ENCODE measurements at places on chromosomes 5 and 9.

- DNase-seq = no peak
These were observed 33.2 kb downstream of the TARS1 start for GRCh38 chr5:33474004-33474403.

GRCh38 chr5:154385236-154385512 lies 60.6 kb upstream of the SAP30L start:
- no peak for DNase-seq

GRCh38 chr5:146744068-146744745 lies 134.3 kb downstream of the PPP2R2B start:
- DNase-seq = peak; percentile 34

GRCh38 chr5:95102687-95103086 lies 182.2 kb downstream of the MCTP1 start:
- DNase-seq = no peak

- no peak for DNase-seq
These were observed 241.8 kb upstream of the KLF9 start for GRCh38 chr9:70656281-70656680.

- DNase-seq = no peak
These were observed 357.4 kb downstream of the PRDM9 start for GRCh38 chr5:23864786-23865185.

GRCh38 chr5:75049456-75050351 lies 2.7 kb downstream of the GCNT4 start:
- DNase-seq = peak; percentile 71

GRCh38 chr5:179250561-179251225 lies 94.6 kb downstream of the ADAMTS2 start:
- no peak for DNase-seq

DNA sequence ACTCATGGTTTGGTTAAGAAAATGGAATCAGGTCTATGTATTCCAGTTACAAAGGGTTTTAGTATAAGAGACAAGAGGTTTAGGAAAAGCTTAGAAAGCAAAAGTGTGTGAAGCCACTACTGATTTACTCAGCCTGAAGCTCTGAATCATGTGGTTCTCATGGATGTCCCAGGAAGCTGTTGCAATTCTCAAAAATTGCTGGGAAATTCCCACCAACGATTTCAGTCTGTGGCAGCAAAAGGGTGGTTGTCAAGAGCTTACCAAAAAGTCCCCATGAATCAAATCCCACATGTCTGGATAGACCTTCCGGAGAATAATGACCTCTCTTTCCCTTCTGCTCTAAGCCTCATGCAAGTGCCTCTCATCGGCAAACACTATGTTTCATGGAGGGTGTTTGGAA lies 929.9 kb downstream of the TLE4 start:
- DNase-seq = no peak

- no peak for DNase-seq
These were observed 72.6 kb downstream of the ZNF354C start for GRCh38 chr5:179132586-179133355.

GRCh38 chr5:19462019-19462418 lies 526.0 kb downstream of the CDH18 start:
- DNase-seq = no peak

GRCh38 chr5:179780362-179780761 lies 13.4 kb upstream of the LTC4S start:
- DNase-seq = no peak

- DNase-seq = no peak
These were observed 7.8 kb downstream of the NINJ1 start for GRCh38 chr9:93126151-93126781.

DNA sequence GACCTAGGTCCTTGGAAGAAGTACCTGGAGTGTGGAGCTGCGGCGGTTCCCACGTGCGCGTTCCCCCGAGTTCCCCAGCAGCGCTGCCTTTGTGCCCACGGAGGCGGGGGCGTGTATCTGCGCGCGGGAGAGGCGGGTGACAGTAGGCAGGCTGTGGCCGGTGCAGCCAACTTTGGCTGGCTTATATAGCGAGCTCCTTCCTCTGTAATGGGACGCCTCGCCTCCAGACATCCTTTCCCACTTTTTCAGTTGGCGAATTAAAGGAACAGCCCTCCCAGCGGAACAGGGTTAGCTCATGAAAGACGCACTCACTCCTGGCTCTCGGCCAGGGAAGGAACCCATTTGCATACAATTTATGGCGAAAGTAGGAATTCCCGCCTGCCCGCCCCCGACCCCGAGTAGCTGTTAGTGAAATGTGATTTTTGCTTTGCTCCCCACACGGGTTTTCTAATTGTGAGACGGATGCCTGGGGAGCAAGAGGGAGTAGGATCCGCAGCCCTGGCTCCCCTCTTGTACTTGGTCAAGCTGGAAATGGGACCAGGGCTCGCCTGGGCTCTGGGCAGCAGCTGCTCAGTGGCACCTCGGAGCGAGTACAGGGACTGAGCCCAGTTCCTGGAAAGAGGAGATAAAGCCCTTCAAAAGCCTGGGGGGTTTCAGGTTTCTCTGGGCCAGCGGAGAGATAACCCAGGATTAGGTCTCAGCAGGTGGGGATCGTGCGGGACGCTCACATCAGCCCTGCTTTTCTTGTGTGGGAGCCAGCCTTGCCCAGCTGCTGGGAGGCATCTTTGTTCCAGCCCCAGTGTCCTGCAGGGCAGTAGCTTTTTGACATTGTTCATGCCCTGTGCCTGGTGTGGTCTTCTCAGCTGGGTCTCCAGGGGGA lies at the start of gene TNC:
Gene TNC (minus strand): TSS at position 159 of the 880 bp plus-strand sequence. CDS start 27,139 bp downstream, outside the sequence.
- DNase-seq = peak; percentile 91

- no peak for DNase-seq
These were observed 175.5 kb upstream of the TUT7 start for GRCh38 chr9:86529496-86530275.

- DNase-seq = peak; percentile 79
These were observed 143.0 kb downstream of the GPBP1 start for GRCh38 chr5:57316798-57317327.

- DNase-seq = no peak
These were observed 732 bp upstream of the MCIDAS start for GRCh38 chr5:55227664-55228430.

DNA sequence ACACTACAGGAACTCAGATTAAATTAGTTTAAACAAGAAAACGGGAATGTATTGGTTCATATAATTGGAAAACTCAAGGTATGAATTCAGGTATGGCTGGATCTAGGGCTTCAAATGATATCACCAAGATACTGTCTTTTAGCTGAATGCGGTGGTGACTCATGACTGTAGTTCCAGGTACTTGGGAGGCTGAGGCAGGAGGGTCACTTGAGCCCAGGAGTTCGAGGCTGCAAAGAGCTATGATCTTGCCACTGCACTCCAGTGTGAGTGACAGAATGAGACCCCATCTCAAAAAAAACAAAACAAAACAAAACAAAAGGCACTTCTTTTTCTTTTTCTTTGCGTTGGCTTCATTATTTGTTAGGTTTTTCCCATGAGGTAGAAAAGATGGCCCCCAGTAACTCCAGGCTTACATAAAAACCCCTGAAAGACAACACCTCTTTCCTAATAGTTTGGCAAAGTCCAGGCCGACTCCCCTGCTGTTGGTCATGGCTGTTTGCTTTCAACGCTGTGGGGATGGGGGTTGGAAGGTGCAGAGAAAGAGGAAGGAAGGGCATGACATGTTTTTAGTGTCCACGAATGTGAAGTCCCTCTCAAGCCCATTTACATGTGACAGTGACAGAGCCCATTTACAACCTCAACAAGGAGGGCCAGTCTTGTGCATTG lies 39.8 kb upstream of the CRB2 start:
- no peak for DNase-seq

GRCh38 chr5:175694371-175695160 lies 36.7 kb downstream of the HRH2 start:
- no peak for DNase-seq

GRCh38 chr9:129010267-129010975 lies 17.7 kb downstream of the SH3GLB2 start:
- no peak for DNase-seq

DNA sequence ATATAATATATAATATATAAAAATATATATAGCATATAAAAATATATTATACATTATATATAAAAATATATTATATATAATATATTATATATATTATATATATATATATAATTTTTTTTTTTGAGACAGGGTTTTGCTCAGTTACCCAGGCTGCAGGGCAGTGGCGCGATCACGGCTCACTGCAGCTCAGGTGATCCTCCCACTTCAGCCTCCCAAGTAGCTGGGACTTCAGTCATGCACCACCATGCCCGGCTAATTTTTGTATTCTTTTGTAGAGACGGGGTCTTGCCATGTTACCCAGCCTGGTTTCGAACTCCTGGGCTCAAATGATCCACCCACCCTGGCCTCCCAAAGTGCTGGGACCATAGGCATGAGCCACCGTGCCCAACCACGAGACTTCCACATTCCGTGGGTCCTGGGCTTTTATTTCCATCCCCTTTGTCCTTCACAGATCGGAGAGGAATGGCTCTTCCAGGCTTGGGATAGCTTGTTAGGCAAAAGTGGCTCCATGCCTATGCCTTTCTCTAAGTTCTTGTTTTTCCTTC lies 62.0 kb upstream of the IER5L start:
- DNase-seq = no peak

DNA sequence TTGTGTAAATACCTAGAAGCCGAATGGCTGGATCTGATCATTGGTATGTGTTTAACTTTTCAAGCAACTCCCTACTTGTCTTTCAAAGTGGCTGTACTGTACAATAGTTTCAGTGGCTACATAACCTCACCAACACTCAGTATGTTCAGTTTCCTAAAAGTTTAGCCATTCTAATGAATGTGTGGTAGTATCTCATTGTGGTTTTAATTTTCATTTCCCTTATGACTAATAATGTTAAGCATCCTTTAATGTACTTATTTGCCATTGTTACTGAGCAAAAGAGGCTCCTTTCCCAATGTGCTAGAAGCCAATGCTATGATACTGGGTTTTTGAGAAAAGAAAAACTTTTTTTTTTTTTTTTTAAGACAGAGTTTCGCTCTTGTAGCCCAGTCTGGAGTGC lies 27.8 kb upstream of the ALDOB start:
- peak; percentile 80 for DNase-seq

DNA sequence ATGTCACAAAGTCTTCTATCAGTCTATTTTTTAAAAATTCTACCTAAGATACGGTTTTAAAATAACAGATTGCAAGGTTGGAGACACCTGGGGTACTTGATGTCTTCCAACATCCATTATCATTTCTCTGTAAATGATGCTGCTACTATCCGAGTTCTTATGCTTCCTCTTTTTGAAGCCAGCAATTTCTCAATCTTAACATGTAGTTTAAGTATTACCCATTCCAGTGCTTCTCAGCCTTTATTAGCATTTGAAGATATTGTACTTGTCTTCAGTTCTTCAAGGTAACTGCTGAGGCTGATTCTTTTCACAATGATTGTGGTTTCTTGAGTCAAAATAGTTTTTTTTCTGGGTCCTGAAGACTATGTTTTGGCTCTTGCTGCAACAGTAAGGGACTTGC lies 96.4 kb upstream of the SELENOP start:
- no peak for DNase-seq

DNA sequence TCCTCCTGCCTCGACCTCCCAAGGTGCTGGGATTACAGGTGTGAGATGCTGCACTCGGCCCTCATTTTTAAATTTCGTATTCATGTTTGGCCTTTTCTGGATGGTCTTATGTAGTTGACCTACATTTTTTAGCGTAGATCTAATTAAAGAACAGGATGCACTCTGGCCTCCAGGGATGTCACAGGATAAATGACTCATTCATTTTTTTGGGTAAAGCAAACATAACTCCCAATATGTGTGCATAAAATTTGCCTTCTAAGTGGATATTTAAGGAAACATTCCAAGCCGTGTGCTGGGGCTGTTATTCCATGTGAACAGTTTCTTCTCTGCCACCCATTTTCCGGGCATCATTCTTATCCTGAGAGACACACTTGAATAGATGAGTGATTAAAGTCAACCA lies 501.6 kb downstream of the IRX1 start:
- DNase-seq = no peak

GRCh38 chr5:122152266-122152900 lies 23.0 kb downstream of the ZNF474 start:
- DNase-seq = peak; percentile 74

DNA sequence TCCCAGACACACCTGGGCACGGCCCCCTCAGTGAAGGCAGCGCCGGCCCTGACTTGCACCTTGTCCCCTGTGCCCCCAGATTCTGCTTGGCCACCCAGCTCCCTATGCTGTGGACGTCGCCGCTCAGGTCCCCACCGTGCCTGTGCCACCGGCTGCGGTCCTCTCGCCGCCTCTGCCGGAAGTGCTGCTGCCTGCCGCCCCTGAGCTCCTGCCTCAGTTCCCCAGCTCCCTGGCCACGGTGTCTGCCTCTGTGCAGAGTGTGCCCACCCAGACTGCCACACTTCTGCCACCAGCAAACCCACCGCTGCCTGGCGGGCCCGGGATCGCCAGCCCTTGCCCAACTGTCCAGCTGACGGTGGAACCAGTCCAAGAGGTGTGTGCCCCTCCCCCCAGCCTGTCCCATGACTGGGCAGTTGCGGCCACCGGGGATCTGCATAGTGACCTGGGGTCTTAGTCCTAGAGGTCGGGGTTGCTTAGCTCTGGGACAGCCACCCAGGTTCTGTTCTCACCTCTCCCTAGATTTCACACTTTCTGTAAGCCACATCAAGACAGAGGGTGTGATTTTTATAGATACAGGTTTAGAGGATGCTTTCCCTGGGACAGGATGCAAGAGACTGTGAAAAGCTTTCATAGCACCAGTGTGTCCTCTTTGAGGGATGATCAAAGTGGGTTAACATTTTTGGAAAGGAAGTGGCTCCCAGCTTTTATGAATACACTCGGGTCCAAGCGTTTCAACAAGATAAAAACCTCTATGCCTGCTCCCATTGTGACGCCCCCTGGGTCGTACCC lies 78.0 kb downstream of the WNK2 start:
- no peak for DNase-seq

DNA sequence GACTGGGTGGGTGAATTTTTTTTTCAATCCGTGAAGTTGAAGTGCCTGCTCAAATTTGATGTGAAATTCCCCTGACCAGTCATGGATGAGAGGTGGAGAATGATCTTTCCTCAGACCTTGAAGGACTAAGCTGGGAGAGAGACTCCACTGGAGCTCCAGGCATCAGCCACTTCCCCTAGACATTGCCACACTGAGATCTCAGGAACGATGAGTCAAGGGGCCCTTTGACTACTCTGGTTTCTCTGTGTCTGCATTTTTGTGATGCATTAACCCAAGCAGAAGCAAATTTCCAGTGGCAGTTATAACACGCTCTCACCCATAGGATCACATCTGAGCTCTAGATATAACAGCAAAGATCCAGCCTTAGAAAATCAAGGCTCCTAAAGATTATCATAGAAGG lies 171.2 kb upstream of the KIF2A start:
- DNase-seq = no peak

DNA sequence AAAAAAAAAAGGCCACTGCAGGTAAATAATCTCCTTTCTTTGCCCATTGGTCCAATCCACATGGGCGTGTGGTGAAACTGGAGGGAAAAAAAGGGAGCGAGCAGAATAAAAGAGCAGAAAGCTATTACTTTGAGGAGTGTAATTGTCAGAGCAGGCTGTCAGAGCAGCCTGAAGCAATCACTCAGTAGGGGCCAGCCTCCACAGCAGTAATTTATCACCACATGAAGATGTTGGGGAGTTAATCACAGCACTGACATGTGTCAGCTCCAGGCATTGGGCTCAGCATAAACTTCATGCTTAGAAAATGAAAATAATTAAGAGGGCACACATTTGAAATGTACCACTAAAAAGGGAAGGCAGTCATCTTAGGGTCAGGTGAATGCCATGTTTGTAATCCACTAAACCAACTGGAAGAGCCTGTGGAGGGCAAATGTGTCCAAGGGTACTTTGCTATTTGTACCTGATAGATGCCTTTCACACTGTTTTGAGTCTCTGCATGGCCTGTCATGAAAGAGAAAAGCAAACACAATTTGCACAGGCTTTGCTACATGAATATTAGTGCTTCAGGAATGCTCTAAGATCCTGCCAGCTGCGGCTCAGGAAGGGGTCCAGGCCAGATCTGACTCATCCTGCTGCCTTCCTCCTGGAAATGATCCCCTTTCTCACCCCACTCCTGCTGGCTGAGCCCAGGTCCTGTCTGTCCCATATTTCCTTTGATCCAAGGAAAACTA lies 2.9 kb upstream of the PTGER4 start:
- DNase-seq = peak; percentile 85

Data from EH (cell line).